ENCODE measurements at places on chromosomes 6 and 20. TPM values are rescaled to one million over a fixed set of nuclear protein-coding genes. Genes with fewer than 3 reads are reported as not detected.

The UBR2 gene
- 34.7 TPM for total RNA-seq

The RING1 gene
- total RNA-seq = 33.1 TPM

The LRRC73 gene
- total RNA-seq = 0.33 TPM

The EGFL8 gene
- 0.99 TPM for total RNA-seq

The NMBR gene
- under 0.01 TPM for total RNA-seq

The HLA-F gene
- 5.4 TPM for total RNA-seq

The UBD gene
- total RNA-seq = not detected
